Stimulated activated CD8-positive, alpha-beta memory T cell treated with anti-CD3 and anti-CD28 coated beads, Interleukin-7, amount 100 ng/mL, for 4 hours (primary cell): ENCODE measurements at places on chromosomes 2 and 18.

DNA sequence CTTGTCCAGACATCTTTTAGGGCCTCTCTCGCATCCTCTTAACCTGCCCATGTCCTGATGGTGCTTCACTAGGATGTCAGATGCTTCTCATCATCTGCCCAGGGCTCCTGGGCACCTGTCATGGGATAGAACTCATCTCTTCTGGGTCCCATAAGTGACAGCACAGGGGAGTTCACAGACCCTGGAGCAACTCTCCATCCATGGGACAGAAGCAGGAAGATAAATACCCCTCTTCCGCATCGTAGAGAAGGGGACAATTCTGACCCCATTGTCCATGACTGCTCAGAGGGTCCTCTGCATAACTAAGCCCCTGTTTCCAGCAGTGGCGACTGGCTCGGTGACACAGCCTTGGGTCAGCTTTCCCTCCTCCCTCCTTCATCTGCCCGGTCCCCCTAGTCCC, 82.3 kb downstream of the TWIST2 start:
- DNase-seq, result no peak

- DNase-seq, result no peak
Measured at GRCh38 chr18:25998461-25998860, 92.0 kb downstream of the SS18 start.

DNA sequence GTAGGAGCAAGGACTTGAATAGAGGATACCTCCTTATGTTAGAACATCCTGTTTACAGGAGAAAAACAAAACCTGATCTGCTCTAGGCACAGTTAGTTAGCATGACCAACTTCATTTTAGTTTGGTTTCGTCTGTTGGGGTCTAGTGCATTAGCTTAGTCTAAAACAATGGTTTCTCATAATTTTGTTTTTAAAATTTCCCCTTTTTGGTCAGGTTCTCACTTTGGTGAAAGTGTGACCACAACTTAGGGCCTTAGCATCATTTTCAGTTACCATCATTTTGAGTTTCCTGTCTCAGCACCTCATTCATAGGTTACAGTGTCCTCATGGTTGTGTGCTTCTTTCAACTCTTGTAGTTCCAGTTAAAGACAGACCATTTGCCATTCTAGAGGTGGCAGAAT, 1277.0 kb upstream of the SLC39A10 start:
- DNase-seq, result no peak

GRCh38 chr2:11068079-11068741, 87.1 kb upstream of the SLC66A3 start:
- DNase-seq, result no peak

- no peak for DNase-seq
Measured at GRCh38 chr2:165328272-165328671, 89.1 kb downstream of the SCN2A start.

DNA sequence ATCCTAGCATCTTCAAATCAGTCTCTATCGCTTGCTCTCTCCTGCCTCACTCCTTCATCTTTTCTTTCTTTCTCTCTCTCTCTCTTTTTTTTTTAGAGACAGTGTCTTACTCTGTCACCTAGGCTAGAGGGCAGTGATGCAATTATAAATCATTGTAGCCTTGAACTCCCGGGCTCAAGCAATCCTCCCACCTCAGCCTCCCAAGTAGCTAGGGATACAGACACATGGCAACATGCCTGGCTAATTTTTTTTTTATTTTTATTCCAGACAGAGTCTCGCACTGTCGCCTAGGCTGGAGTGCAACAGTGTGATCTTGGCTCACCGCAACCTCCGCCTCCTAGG, 10.6 kb upstream of the SLC66A3 start:
- no peak for DNase-seq

- DNase-seq, result no peak
Measured at GRCh38 chr2:196440413-196440812, 199.1 kb upstream of the CCDC150 start.

DNA sequence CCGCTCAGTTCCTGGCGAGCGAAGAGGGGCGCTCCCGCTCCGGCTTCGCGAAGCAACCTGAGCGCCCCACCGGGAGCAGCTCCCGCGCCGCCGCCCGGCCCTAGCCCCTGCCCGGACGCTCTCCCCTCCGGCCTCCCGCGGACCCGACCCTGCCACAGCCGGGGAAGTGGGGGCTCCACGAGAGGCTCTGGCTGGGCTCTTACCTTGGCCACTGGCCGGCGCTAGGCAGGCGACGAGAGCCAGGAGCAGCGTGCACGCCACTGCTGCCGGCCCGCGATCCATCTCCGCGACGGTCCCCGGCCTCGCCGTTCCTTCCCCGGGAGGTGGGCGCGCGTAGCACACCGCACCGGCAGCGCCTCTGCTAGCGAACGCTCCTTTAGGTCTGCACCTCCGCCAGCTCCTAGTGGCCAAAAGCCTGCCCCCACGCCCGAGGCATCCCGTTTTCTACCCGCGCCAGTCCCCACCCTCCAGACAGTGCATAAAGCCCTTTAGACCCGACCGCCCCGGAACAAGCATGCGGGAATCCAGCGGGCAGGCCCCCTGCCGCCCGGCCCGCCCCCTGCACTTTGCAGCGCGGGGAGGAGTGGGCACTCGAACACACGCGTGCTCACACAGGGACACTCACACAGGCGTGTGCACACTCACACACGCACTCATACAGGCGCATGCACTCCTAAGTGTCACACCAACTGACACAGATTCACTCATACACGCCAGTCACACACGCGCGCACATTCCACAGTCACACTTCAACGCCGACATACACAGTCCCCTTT, at the start of gene LRP2:
LRP2 (minus strand) TSS at position 417 of the 776 bp plus-strand sequence; CDS start at position 282, 135 bp downstream.
- peak; percentile 1 for DNase-seq

- no peak for DNase-seq
Measured at GRCh38 chr2:159462201-159462785, 154.1 kb downstream of the BAZ2B start.

DNA sequence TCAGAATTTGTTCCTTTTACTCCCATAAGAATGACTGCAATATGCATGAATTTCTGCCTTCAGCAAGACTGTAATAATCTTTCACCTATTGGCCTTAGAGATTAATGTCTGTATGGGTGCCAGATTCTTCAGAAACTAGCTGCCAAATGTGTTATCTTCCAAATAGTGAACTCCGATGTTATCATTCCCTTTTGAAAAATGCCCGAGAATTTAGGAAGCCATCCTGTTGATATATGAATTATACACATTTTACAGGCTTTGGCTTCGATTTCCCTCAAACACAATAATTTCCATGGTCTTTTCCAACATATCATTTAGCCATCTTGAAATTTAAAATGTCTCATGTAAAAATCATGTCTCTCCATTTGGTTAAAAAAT, 101.5 kb downstream of the ZNF521 start:
- no peak for DNase-seq

DNA sequence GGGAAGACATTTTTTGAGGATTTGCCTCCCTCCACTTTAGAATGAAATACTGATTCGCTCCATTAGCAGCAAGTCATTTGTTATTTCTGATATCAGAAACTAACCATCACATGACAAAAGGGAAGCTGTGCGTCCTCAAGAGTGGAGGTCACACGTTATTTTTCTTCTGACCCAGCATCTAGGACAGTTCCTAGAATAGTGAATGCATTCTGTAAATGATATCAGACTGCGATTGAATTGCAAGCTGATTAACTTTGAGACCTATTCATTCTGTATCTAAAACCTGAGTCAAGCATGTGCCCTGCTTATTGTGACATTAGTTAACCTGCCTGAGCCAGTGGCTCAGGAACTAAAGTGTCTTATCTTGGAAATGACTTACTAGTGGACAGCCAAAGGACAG, 10.1 kb downstream of the DAPL1 start:
- DNase-seq, result no peak

GRCh38 chr2:121480826-121481225, 49.9 kb upstream of the RNU4ATAC start:
- DNase-seq, result no peak

- DNase-seq, result no peak
Measured at GRCh38 chr18:27808683-27809082, 368.2 kb downstream of the CDH2 start.

DNA sequence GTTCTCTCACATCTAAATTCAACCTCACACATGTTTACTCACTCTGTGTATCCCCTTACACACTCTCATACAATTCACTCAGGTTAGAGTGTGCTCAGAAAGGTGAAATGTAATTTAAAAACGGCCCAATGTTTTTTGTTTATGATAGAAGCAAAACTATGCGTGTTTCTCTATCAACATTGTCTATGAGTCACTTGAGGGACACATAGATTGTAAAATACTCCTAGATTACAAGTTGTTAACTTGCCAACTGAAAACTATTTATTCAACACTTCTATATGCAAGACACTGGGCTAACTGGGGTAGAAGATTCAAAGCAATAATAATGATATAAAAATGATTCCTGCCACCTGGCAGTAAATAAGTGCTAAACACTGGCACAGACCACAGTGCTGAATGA, 24.6 kb downstream of the CCDC195 start:
- no peak for DNase-seq

- DNase-seq, result no peak
Measured at GRCh38 chr2:71803398-71803797, 344.3 kb downstream of the CYP26B1 start.

GRCh38 chr2:84830095-84830494, 50.8 kb downstream of the TRABD2A start:
- DNase-seq, result no peak

GRCh38 chr2:7424481-7424880, 507.3 kb downstream of the RNF144A start:
- no peak for DNase-seq

- DNase-seq, result no peak
Measured at GRCh38 chr2:195468771-195469170, 188.3 kb upstream of the SLC39A10 start.

- DNase-seq, result no peak
Measured at GRCh38 chr2:112081262-112081661, 26.2 kb downstream of the TMEM87B start.

- DNase-seq, result no peak
Measured at GRCh38 chr2:31707992-31708391, 127.3 kb upstream of the SRD5A2 start.

DNA sequence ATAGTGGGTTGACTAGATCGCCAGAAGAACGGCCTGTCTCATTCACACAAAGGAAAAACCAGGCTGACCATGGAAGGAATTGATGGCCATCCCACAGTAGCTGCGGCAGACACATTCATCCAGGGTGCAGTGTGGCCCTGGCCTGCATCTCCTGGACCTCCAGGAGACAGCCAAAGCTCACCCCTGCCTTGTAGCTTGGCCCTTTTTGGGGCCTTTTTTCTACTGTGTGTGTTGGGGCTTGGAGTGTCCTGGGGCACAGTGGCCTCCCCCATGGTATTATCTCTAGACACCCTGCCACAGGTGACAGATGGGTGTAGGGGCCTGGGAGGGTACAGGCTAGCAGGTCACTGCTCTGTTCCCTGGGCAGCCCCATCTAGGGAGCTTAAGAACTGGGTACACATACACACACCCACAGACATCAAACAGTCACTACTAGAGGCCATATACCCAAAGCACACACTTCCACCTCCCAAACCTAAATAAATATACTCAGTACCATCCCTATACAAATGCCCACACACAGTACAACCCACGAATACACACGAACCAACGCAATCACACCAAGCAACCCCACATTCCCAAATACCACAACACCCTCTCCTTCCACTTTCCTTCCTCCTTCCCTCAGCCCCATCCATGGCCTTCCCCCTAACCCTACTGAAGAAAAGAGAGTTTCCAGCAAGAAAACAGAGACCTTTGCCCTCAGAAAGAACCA, 8.6 kb downstream of the EN1 start:
- no peak for DNase-seq

- no peak for DNase-seq
Measured at GRCh38 chr2:33236482-33237385, 239.7 kb upstream of the RASGRP3 start.

DNA sequence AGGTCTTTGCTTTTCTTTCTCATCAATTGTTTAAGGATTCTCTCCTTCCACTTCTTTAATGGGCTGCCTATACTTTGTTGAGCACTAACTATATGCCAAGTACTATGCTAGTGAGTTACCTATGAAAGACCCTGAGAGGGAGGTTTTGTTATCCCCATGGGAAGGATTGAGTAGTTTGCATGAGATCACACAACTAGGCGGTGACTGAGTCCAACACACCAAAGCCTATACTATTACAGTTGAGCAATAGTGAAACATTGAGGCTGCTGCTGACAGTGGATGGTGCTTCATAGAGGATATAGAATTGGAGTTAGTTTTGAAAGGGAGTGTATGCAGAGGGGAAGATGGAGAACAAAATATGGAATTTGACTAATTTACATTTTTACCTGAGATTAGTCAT, 15.8 kb downstream of the NABP1 start:
- no peak for DNase-seq

- DNase-seq, result no peak
Measured at GRCh38 chr2:144331674-144332355, 188.1 kb downstream of the ZEB2 start.

- DNase-seq, result no peak
Measured at GRCh38 chr2:105643405-105644173, 101.1 kb upstream of the NCK2 start.

GRCh38 chr2:225865468-225865867, 466.0 kb downstream of the NYAP2 start:
- DNase-seq, result no peak

DNA sequence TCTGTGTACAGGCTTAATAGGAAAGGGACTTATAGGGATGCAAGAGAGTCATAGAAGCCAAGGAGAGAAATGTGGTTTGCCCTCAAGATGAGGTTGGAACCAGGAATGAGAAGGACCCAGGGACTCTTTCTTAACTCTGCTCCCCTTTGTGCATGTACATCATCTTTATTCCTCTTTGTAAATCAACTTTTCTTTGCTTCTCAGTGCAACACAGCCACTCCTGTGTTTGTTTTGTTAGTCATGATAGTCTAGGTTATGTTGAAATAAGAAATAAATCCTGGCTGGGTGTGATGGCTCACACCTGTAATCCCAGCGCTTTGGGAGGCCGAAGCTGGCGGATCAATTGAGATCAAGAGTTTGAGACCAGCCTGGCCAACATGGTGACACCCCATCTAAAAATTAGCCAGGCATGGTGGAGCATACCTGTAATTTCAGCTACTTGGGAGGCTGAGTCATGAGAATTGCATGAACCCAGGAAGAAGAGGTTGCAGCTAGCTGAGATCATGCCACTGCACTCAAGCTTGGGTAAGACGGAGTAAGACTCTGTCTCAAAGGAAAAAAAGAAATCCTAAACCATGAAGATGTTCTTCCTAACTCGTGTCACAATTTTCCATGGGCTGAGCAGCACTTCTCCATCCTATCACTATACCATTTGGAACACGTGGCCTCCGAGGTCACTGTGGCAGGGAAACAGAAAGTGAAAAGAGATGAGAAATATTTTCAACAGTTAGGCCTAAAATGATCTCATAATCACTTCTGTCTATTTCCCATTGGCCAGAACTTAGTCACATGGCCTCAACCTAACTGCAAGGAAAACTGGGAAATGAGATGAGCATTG, 73.0 kb upstream of the TMEM17 start:
- no peak for DNase-seq

DNA sequence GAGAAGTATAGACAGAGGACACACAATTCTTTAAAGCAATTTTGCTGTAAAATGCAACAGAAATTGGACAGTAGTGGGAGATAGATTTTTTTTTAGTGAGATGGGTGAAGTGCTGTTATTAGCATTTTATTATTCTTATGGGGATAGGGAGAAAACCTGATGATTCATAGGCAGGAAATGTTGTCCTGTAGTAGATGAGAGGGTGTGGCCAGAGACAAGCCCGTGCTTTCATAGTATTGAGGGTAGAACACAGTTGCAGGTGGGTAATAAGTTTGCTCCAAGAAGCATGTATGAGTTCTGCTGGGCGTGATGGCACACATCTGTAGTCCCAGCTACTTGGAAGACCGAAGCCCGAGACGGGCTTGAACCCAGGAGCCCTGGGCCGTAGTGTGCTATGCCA, 128.3 kb upstream of the ARHGAP28 start:
- DNase-seq, result no peak

- peak; percentile 64 for DNase-seq
Measured at GRCh38 chr18:813172-814071, 1.4 kb upstream of the YES1 start.
